ENCODE measurements at places on chromosomes 6 and 20. TPM values are rescaled to one million over a fixed set of nuclear protein-coding genes. Genes with fewer than 3 reads are reported as not detected.

DNA sequence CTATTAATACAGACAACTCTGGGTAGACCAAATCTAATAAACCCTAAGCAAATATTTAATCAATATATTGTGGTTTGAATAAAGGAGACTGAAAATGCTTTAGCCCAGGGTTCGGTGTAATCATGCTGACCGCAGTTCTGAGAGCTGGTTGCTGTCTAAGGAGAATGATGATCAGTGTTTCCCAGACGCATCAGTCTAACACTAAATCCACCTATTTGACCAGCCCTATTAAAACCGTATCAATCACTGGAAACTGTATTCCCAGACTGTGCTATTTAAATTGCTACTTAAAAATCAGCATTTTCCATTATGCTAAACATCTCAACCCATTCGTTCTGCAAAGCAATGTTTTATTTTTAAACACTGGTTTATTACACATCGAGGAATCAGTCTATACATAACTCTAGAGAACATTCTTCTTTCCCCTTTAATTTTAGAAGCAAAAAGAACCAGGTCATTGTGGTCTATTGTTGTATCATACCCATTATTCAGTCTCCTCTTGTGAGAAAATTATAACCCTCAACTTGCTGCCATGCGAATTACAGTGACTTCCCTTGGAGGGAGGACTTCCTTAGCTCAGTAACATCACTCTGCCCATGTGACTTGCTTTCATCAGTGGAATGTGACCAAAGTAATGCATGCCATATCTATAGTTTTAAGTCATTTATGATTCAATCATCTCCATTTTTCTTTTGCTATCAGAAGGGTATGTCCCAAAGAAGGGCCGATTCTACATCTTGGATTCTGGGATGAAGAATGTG lies 515.2 kb upstream of the JAG1 start:
- no peak overlapping the region for H3K4me3 ChIP-seq
- H3K36me3 ChIP-seq, result no peaks in the 10 kb centered on the region
- no peak overlapping the region for H3K27ac ChIP-seq
- peaks cover 4% of the 10 kb centered on the region for H3K4me1 ChIP-seq
- H3K27me3 ChIP-seq, result no peaks in the 10 kb centered on the region

GRCh38 chr6:38113825-38114576 lies 294.5 kb downstream of the ZFAND3 start:
- DNase-seq, result no peak
- no peak overlapping the region for H3K4me3 ChIP-seq
- peaks cover 67% of the 10 kb centered on the region for H3K4me1 ChIP-seq
- no peaks in the 10 kb centered on the region for H3K27me3 ChIP-seq

DNA sequence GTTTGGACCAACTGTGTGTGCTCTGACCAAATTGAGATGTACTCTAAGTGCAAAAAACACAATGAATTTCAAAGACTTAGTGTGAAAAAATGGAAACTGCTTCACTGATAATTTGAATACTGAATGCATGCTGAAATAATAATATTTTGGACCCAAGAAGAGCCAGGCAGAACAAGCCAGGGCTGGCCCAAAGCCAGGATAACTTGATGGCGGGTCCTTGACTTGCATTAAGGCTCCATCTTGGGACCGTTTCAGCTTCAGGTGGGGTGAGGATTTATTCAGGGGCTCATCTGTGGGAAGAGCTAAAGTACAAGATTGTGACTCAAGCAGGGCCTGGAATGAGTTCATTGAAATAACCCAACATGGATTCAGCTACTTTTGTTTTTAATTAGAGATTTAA lies 921.9 kb downstream of the QKI start:
- DNase-seq, result no peak
- H3K4me1 ChIP-seq, result no peaks in the 10 kb centered on the region
- no peak overlapping the region for H3K4me3 ChIP-seq
- H3K27me3 ChIP-seq, result no peaks in the 10 kb centered on the region
- no peak overlapping the region for H3K27ac ChIP-seq

DNA sequence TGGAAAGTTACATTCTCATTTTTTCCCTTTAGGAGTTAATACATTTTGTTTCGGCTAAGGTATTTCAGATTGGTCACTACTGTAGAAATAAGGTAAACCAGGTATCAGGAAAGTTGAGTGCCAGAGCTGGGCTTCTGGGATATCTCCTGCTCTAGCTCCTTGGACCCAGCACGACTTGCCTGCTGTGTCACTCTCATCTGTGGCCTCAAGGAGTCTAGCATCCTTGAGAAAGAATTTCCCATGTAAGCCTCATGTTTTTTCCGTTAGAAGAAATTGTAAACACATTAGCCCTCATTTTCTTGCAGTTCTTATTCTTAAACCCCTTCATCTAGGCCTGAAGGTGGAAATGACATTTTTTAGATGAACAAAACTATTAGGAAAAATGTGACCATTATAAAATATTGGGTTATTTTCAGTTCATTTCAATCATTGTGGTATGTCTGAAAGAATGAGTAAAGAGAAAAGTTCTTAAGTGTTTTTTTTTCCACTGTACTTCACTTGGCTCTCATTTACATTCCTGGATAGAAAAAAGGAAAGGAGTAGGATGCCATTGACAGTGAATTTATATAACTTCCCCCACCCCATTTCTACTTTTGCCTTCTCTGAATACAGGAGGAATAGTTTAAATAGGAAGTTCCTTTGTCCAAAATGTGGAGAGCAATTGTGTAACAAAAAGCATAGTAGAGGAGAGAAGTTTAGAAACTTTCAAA lies 46.7 kb downstream of the CD2AP start:
- no peak for DNase-seq
- H3K27me3 ChIP-seq, result no peaks in the 10 kb centered on the region
- no peak overlapping the region for H3K4me3 ChIP-seq
- H3K4me1 ChIP-seq, result no peaks in the 10 kb centered on the region
- H3K36me3 ChIP-seq, result no peaks in the 10 kb centered on the region
- no peak overlapping the region for H3K27ac ChIP-seq

The XKR7 gene
- not detected for total RNA-seq

DNA sequence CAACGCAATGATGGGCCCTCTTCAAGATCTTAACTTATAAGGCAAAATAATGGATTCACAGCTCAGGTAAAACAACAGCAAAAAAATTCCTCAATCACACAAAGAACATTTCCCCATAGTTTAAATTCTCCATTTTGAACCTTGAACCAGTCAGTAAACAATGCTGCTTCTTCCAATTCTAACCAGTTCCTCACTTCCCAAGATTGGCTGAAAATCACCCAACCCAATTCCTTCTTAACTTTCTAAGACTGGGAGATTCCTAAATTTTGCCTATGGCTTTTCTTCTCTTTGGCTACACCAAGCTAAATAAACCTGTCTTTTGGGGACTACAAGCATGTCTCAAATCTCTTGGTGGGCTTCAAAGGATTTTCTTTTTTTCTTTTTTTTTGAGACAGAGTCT lies 3.1 kb upstream of the ZNF451 start:
- H3K36me3 ChIP-seq, result no peaks in the 10 kb centered on the region
- no peak overlapping the region for H3K4me3 ChIP-seq
- peaks cover 13% of the 10 kb centered on the region for H3K4me1 ChIP-seq
- no peaks in the 10 kb centered on the region for H3K27me3 ChIP-seq

- no peak overlapping the region for H3K4me3 ChIP-seq
- H3K4me1 ChIP-seq, result no peaks in the 10 kb centered on the region
- no peak overlapping the region for H3K27ac ChIP-seq
- H3K27me3 ChIP-seq, result no peaks in the 10 kb centered on the region
- H3K36me3 ChIP-seq, result no peaks in the 10 kb centered on the region
Measured at GRCh38 chr6:82006027-82006738, 241.4 kb downstream of the IBTK start.

GRCh38 chr6:51152594-51152993 lies 333.9 kb downstream of the TFAP2B start:
- no peaks in the 10 kb centered on the region for H3K36me3 ChIP-seq
- no peaks in the 10 kb centered on the region for H3K27me3 ChIP-seq
- no peak overlapping the region for H3K27ac ChIP-seq
- no peak for DNase-seq
- H3K4me1 ChIP-seq, result no peaks in the 10 kb centered on the region
- H3K4me3 ChIP-seq, result no peak overlapping the region

DNA sequence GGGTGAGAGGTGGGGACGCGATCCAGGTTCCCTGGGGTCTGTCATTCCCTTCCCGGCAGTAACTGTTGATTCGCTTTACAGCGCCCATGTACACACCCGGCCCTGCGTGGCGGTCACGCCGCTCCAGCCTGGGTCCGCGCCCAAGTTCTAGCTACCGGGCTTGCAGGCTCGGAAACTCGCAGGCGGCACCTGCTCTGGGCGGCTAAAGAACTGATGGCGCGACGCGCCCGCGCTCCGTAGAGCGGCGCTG lies 1.4 kb upstream of the POU3F2 start:
- peaks cover 40% of the 10 kb centered on the region for H3K27me3 ChIP-seq
- no peaks in the 10 kb centered on the region for H3K36me3 ChIP-seq
- DNase-seq, result no peak
- H3K4me3 ChIP-seq, result peak overlapping the region; percentile 67

DNA sequence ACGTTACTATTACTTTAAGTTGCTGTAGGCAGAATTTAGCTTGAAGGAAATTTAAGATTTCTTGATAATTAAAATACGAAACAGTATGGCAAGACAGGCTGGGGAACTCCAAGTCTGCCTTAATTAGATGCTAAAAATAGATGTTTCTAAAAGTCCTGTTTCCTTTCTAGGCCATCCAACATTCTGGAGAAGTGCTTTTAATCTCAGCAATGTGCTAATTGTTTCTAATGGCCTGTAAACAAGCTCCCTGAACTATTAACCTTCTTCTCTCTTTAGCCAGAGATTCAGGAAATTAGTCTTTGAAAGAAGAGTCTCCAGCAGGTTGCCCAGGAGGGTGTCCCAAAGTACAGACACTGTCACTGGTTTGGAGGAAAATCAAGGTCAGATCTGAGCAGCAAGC lies 677.3 kb upstream of the AGPAT4 start:
- no peaks in the 10 kb centered on the region for H3K4me1 ChIP-seq
- H3K4me3 ChIP-seq, result no peak overlapping the region
- DNase-seq, result no peak
- H3K27me3 ChIP-seq, result no peaks in the 10 kb centered on the region

The RIPPLY2 gene
- 1.1 TPM for total RNA-seq

The ERVFRD-1 gene
- total RNA-seq, result not detected

Data from esophagus squamous epithelium (tissue), 5 donors.